ENCODE measurements at places on chromosomes 11 and 22.

GRCh38 chr11:114796954-114797721 lies 118.8 kb downstream of the NXPE2 start:
- no peak for DNase-seq

- no peak for DNase-seq
Measured at GRCh38 chr11:117863383-117863782, 13.1 kb downstream of the FXYD6 start.

DNA sequence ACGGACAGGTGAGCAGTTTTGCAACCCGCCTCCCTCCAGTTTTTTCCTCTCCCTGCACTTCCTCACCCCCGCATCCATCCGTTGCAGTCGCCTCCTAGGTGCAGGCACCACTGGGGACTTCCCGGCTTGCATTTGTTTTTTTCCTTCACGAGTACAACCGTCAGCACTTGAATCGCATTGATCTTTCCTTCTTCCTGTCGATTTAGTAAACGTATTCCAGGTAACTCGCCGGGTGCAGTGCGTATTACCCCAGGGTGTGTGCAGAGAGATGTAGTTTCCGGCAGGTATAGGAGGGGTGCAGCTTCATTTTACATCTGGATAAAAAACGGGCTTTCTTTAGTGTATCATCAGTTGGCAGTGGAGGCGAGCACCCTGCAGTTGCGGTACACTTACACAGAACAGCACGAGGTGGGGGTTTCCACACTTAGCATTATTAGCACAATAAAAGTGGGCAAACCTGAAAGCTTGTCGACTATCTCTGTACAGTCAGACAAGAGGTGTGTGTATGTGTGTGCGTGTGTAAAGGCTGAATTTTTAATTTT lies at the start of gene SORL1-AS1:
TSS of gene SORL1-AS1 (minus strand) at position 359 of the 542 bp plus-strand sequence.
- no peak for DNase-seq

- no peak for DNase-seq
Measured at GRCh38 chr11:70860888-70861287, 391.5 kb downstream of the SHANK2 start.

DNA sequence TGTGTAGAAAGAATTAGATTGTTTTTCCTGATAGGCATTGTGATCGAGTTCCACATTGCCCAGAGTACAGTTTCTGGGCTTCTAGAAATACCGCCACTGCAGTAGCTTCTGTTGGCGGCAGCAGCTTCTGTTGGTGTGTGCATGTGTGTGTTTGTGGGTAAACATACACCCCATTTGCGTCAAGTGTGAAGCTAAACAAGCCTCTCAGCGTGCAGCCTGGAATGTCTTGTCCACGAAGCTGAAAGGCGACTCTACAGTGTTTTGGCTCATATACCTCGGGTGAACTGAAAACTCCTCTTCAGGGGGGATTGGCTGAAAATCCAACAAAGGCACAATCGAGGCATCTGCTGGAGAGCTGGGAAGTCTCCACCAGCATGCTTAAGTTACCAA lies 112.0 kb upstream of the E2F8 start:
- DNase-seq: no peak

- no peak for DNase-seq
Measured at GRCh38 chr11:80379620-80380278, 938.9 kb upstream of the TENM4 start.

DNA sequence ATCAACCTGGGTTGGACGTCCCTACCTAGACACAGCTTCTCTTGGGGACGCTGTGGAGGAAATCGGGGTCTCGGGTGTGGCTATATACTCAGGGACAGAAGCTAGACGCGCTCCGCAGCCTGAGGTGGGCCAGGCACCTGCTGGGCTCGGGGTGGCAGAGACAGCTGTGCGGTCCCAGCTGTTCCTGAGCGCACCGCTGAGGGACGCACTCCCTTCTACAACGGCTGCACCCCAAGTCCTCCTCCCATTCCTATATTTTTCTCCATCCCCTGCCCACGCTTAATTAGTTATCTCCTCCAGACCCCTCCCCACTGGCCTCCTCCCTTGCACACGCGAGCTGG lies 188 bp upstream of the MTNR1B start:
- no peak for DNase-seq

DNA sequence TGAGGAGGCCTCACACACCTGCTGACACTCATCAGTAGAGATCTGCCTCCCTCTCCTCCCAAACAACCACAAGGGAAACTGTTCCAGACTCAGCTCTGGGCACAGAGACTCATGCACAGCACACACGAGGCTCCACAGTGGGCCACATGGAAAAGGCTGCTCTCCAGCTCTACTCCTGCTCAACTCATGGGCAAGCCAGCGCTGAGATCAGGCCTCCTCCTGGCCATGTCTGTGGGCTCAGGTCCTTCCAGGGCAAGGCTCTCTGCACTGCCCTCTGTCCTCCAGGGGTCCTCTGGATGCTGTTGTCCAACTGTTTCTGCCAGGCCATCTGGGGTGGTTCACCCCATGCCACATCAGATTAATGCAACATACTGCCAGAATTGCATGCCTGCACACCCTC lies 46.0 kb downstream of the PLEKHA7 start:
- DNase-seq: no peak

- DNase-seq: no peak
Measured at GRCh38 chr11:98194611-98195010, 826.1 kb upstream of the CNTN5 start.

DNA sequence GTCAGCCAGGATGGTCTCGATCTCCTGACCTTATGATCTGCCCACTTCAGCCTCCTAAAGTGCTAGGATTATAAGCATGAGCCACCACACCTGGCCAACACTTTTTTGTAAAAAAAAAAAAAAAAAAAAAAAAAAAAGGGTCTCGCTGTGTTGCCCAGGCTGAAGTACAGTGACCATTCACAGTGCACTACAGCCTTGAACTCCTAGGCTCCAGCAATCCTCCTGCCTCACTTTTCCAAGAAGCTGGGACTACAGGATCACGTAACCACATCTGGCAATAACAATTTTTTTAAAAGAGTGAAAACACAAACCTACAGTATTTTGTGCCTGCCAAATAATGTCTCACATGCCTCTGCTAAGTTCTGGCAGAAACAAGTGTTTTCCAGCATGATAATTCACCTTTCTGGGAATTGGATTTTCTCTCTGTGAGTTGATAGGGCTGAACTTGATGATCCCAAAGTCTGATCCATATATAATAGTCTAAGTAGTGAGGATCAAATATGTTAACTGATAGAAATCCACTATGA lies 30.6 kb downstream of the ADORA2A start:
- DNase-seq: no peak

DNA sequence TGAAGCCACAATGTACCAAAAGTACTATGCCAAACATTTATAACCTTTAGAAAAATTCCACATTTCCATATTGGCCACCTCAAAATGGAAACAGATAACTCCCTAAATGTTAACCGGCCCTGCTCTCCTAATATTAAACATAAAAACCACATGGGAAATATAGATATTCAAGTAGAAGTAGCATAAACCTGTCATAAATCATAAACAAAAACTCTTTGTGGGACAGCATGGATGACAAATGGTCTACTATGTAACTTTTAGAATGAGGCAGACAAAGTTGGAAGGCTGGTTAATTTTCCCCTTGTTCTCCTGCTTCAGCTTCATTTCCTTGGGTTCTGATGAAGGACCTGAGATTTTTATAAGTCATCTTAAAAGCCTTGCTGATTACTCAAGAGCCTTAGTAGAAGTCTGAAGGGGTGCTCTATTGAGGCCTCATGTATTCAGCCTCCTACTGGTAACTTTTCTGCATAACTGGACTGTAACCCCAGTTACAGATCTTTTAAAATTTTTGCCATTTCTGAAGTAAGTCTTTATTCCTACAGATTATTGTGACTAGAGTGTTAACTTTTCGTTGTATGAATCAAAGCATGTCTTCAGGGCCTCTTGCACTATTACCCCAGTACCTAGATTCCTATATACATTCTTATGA lies 116.4 kb downstream of the STIM1 start:
- DNase-seq: no peak

DNA sequence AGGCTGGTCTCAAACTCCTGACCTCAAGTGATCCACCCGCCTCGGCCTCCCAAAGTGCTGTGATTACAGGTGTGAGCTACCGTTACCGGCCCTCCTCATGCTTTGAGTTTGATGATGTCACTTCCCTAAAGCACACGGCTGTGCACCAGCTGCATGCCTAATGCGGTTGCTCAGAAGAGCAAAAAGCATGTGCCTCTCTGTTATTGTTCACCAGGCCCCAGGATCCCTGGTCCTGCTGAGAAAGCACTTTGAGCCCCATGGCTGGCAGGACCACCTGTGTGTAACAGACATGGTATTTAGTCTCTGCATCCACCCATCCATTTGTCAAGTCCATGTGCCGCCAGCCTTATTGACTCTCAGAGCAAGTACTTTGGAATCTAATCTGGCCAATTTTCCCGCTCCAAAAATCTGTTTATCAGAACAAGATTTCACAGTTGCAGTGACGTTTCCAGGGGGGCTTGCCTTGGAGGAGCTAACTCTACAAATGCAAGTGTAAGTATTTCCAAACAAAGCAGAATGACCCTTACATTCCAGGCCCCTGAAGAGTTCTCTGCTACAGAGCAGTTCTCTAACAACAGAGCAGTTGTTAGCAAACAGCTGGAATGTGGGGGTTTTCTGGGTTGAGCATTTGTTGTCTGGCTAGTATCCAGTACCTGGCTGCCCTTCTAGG lies 89.4 kb downstream of the LDLRAD3 start:
- DNase-seq: no peak

GRCh38 chr11:76269661-76270261 lies 63.5 kb upstream of the WNT11 start:
- no peak for DNase-seq

DNA sequence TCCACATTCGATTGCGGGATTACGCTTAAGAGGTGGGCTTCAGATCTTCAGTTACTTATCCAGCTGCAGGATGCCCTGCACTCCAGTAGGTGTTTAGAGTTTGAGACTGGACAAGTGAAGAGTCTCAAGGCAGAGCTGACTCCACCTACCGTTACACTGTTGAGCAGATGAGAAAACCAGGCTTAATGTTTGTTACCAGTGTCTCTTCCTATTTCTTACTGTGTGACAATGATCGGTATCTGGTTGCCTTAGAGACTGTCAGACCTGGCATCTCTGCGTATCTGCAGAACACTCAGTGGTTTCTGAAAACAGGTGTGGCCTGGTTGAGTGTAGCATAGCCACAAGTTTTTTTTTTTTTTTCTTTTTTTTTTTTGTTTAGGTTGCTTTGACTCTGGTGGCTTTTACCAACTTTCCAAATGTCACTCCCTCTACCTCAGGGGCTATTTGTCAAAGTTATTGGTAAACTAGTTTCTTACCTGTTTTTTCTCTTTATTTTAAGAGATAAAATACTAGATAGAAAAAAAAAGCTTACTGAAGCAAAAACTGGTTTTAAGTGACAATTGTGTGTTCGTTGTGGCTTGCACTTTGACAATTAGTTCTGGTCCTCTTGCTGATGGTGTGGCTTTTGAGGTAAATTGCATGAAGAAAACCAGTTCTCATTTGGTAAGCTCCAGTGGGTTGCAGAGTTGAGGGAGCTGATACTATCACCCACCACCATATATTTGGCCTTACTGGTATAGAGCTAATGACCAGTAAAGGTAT lies 284.8 kb downstream of the ETS1 start:
- no peak for DNase-seq

GRCh38 chr11:100929377-100929776 lies 200.2 kb downstream of the PGR start:
- no peak for DNase-seq

- DNase-seq: peak; percentile 60
Measured at GRCh38 chr11:132042296-132042695, 671.9 kb downstream of the NTM start.

DNA sequence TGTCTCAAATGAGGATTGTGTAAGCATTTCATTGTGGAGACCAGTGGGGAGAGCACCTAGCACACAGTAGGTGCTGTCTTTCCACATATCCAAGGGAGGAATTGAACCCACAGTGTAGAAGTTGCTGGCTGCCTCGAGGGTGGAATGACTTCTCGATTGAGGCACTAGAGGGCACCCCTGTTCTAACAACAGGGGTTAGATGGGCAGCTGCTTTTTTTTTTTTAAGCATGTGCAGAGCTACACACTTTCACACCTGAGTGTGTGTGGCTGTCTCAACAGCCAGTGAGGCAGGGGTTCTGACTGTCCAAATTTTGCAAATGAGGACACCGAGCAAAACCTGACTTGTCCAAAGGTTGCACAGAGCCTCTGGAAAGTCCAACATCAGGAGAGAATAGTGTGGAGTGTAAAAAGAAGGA lies 118.2 kb upstream of the CRYBB3 start:
- DNase-seq: no peak

DNA sequence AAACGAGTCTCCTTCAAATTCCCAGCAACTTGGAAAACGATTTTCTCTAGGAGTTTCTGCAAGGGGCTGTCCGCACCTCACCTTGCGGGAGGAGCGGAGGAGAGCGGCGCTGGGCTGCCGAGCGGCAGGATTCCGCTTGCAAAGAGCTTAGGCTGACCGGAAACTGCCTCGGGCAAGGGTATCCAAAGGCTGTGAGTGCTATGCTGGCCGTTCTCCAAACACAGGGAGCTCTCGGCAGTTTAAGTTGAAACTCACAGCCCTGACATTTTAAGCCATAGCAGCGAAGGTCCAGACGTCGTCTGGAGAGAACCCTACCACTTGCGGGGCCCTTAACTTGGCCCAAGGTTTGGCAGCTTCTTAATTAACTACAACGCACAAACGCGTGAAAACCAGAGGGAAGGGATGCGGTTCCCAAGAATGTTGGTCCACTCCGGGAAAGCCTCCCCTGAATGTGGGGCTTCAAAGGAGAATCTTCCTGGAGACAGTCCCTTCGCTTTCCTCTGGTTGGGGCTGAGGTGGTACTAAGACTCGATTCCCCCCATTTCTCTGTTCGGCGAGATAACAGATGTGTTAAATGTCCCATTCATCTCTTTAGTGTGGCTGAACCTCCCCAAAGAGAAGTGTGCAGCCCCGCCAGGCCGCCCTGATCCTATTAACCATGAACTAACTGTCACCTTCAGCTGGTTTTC lies 1.1 kb upstream of the DBX1 start:
- no peak for DNase-seq

GRCh38 chr11:32210556-32210955 lies 119.7 kb downstream of the RCN1 start:
- no peak for DNase-seq

- DNase-seq: no peak
Measured at GRCh38 chr11:122137078-122137793, 21.2 kb upstream of the BLID start.

DNA sequence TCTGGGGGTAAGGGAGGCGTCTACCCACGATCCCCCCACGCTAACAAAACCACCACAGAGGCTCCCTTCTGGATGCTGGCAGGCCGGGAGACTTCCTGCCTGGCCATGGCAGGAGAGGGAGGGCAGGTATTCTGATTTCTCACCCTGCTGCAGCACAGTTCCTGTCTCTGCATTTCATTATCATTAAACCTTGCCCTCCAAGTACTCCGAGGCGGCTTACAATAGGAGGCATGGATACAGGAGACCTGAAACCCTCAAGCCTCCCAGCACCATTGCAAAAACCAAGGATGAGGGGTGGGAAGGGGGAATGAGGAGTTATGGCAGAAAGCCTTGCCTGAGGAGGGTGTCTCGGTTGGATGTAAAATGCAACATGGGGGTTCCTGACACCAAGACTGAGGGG lies 44.1 kb upstream of the MN1 start:
- no peak for DNase-seq

DNA sequence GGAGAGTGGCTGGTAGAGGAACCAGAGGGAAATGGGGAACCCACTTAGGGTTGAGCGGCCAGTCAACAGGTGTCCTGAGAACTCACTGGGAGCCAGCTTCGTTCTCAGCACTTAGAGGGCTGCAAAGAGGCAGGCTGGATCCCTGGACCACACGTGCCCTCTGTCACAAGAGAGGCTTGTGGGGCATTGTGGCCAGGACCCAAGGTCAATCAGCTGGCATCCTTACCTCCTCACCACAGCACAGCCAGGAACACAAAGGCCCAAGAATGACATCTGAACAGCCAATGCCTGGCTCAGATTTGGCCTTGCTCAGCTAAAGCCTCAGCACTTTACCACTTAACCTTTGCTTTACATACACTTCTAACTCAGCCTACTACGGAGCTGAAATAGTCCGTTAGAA lies 7.4 kb downstream of the MAPK8IP1 start:
- DNase-seq: no peak
